ENCODE measurements at places on chromosomes 7 and 10.

DNA sequence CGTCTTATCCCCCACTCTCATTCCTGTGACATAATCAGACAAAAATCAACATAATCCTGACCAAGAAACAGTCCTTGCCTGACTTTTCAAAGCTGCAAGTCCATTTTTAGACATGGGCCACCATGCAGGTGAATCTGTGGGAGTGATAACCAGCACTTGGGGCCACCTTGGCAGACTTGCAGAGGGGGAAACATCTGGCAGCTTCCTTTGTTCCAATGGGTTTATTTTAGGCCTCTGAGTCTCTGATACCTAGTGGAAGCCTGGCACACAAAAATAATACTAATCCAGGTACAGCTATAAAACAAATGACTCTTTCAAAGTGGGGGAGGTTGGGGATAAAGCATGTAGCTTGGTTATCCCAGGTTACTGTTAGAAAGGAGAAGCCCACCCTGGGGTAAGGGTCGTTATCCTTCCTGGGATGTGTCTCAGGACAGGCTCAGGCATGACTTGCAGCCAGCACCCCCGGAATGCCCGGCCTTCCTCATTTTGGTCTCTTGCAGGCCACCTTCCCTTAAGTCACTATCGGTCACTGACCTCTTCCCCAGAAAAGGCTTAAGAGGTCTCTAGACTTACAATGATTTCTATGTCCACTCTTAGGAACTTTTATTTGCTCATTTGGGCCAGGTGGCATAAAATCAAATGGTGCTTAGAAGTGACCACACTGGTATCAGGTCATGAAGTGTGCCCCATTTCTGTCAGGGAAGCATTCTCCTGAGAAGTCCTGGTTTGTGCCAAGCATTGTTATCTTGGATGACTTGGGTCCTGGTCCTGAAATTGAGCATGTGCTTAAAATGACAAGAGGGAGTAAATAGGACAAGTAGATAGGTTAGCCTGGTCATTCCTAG, 37.6 kb downstream of the EEPD1 start:
- DNase-seq, result no peak

- DNase-seq, result peak; percentile 22
Measured at GRCh38 chr7:87926581-87927461, 7.2 kb upstream of the ADAM22 start.

DNA sequence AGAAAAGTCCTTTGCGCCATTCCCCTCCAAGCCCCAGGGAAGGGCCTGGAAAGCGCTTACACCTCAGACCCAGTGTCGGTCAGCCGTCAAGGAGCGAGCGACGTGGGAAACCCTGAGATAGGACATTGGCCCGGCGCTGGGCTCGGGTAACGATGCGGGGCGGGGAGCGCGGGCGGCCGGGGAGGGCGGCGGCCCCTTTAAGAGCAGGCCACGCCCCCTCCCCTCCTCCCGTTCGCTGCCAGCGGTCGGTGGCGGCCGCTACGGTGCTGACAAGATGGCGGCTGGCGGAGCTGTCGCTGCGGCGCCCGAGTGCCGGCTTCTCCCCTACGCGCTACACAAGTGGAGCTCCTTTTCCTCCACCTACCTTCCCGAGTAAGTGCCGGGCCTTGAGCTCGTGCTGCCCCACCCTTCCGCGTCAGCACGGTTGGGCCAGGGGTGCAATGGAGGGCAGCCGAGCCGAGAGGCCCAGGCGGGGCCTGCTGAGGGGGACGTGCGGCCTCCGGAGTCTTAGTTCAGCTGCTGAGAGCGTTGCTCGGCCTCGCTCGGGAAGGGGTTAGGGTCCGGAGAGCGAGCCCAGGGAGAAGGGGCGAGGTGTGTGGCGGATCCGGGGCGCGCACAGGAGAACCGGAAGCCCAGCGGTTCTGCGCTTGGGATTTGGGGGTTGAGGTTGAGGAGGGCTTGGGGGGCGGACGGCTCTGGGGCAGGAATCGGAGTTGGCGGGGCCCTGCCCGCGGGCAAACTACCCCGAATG, at the start of gene MKLN1:
MKLN1 (plus strand) TSS at position 251 of the 751 bp plus-strand sequence; CDS start at position 275, 24 bp downstream.
- peak; percentile 80 for DNase-seq

GRCh38 chr10:21670391-21670790, 136.4 kb downstream of the MLLT10 start:
- DNase-seq, result no peak

DNA sequence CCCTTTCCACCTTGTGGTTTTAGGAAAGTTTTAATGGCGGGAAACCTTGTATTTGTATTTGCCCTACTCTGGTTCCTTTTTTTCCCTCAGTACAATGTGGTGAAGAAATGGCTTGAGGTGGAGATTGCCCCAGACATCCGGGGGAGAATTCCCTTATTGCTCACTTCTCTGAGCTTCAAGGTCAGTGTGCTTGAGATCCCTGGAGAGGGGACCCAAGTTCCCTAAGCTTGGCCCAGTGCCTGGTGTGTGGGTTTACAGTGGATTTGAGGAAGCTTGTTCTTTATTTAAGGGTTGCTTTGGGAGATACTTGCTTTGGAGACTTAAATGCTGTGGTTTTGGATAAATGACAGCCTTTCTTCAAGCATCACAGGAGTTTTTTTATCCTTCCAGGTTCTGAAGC, 18.3 kb downstream of the CALHM2 start:
- DNase-seq, result no peak

Data from NCI-H1930 (cell line).